Smooth muscle cell of the umbilical artery (primary cell): ENCODE measurements at places on chromosomes 7 and 10. TPM values are rescaled to one million over a fixed set of nuclear protein-coding genes. Genes with fewer than 3 reads are reported as not detected.

NPM3 gene
- total RNA-seq, result 72.4 and 134 TPM in 2 replicates

HPSE2 gene
- not detected in 2 replicates for total RNA-seq

GRM3 gene
- not detected in 2 replicates for total RNA-seq

TMEM236 gene
- total RNA-seq, result under 0.01 and 0.23 TPM in 2 replicates

FAM131B gene
- total RNA-seq, result 3.6 and 4.0 TPM in 2 replicates
